ENCODE measurements at places on chromosomes 6 and 20. TPM values are rescaled to one million over a fixed set of nuclear protein-coding genes. Genes with fewer than 3 reads are reported as not detected.
A peak's percentile ranks its signal among the peaks of the same experiment; 100 is the strongest.

Gene TUBB2A
- polyA plus RNA-seq = 41.8 TPM

DNA sequence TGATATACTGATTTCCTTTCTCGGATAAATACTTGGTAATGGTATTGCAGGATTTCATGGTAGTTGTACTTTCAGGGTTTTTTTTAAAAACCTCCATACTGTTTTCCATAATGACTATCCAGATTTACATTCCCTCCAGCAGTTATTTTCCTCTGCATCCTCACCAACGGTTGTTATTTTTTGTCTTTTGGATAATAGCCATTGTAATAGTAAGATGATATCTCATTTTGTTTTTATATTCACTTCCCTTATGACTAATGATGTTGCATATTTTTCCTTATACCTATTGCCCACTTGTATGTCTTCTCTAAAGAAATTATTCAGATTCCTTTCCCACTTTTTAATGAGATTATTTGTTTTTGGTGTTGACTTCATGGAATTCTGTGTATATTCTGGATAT is 231.0 kb downstream of the MEI4 start:
- DNase-seq = no peak

DNA sequence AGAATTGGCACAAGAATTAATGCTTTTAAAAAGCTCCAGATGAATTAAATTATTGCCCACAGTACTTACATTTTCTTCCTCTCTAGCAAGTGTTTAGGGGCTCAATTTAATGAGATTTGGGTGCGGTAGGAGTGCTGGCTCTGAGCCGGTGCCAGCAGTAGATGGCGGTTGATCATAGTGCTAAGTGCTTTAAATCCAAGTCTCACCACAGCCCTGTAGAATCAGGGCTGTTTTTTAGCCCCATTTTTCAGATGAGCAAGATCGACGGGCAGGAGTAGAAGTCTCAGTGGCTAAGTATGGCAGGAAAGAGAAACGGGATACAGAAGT is 136.9 kb upstream of the SALL4 start:
- DNase-seq = no peak

- DNase-seq = no peak
These were observed 95.5 kb upstream of the AGPAT4 start for GRCh38 chr6:161369339-161369738.

- no peak for DNase-seq
These were observed 92.5 kb downstream of the SESN1 start for GRCh38 chr6:109002051-109002697.

DNA sequence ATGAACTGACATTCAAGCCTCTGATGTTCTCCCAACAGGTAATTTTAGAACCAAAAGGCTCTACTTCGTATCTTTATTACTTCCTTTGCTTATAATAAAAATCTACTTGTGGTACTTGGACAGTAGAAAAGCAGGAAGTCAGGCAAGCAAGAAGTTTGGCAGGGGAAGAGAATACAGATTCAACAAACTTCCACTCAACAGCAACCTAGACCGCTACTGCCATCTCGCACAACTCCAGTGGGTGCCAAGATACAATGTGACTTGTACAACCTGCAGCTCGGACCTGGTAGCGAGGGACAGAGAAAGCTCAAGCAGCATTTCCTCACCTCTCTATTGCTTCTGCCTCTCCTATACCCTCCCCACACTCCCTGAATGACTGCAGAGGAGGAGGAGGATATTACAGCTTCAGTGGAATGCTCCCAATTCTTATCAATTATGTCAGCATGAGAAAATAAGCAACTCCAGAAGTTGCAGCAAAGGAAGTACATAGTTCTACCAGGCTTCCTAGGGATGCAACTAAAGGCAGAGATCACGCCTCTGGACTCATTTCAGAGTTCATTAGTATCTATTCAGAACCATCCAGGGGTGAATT is 76.5 kb downstream of the MBOAT1 start:
- no peak for DNase-seq

DNA sequence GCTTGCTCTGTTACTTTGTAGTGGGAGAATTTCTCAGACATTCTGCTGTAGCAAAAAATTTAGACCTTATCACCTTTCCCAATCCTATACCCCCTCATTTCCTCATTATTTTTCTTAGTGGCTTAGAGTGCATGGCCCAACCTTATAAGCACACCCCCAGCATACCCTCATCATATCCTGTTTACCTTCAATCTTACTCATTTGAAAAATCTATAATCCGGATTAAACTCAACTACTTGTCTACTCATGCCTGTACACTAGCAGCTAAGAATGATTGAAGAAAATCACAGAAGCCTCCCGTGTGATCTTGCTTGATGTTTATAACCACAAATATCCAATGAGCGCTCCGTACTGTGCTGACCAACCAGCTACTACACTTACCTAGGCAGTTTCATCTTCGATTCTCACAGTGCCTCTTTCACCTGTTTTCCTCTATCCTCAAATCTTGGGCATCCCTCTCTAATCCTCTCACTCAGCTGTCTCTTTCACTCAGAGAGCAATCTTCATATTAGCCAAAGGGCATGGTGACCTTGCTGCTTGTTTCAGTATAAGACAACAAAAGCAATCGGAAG is 36.6 kb downstream of the AIG1 start:
- DNase-seq = no peak

DNA sequence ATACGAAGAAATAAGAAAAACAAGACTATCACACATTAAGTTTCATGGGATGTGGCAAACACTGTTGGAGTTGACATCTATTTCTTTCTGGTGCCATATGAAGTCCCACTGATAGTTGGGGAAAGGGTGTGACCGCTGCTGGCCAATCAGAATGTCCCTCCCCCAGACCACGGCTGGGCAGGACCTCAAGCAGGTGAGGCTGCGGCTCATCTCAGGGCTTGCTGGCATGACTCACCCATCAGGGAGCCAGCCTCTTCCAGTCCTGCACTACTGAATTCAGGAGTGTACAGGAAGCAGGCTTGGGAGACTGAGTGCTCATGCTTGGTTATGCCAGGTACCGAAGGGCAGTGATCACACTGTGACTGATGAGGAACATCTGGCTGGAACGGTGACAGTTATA is 18.9 kb downstream of the PREP start:
- DNase-seq = no peak

DNA sequence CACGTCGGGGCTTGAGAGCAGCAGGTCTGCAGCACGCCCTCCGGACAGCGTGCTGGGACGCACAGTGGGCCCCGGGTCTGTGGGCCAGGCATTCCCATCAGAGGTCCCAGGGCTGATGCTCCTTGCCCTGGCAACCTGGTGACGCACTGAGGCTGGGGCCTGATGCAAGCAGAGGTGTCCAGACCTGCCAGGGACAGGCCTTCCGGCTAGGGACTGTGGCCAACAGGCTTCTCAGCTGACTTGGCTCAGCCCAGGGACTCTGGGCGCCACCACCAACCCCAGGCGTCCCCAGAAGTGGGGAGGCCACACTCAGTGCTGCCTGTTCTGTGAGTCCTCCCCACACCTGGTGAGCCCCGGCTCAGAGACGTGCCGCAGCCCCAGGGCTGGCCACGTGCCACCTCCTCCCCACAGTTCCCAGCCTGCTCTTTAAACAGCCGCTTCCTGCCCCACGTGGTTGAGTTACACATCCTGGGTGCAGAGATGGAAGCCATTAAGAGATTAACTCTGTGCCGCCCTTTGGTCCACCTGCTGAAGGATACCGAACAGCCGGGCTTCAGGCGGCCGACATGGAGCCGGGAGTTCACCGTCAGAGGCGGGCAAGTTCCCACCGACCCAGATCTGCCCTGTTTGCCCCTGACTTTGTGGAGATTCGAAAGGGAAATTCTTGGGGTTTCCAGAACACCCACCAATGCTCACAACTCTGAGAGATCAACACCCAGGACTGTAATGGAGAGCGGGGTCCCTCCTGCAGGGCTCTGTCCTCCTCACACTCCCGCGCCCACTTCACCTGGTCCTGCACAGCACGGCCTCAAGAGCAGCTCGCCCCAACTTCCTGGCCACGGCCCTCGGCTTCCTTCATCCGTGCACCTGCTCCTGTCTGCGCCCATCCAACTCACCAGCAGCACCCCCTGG is 37.6 kb upstream of the ZBP1 start:
- DNase-seq = no peak

DNA sequence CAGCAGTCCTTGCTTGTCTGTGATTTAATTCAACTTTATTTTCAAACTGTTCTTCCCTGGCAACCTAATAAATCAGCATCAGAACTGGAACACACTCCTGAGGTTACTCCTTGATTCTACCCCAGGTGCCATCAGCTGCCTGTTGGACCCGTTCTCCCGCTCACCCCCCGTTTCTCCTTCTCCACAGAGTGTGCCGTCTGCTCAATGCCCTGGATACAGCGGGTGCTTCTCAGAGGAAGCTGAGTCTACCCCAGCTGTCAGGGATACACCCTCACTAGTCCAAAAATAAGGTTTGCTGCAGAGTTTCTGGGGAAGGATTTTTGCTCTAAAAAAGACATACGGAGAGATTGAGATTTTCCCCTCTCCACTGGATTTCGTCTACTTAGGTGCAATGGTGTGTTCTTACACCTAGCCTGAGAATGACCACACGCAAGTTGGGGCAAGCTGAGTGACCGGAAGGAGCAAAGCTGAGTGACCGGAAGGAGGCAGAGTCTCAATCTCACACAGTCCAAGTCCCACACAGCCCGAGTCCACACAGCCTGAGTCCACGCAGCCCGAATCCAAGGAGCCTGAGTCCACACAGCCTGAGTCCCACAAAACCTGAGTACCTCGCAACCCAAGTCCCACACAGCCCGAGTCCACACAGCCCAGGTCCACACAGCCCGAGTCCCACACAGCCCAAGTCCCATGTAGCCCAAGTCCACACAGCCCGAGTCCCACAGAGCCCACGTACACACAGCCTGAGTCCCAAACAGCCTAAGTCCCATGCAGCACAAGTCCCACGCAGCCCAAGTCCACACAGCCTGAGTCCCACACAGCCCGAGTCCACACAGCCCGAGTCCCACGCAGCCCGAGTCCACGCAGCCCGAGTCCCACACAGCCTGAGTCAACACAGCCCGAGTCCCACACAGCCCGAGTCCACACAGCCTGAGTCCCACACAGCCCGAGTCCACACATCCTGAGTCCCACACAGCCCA is 58.6 kb upstream of the DACT2 start:
- DNase-seq = no peak

- DNase-seq = peak; percentile 78
These were observed 26.5 kb downstream of the MTHFD1L start for GRCh38 chr6:150891888-150892485.

DNA sequence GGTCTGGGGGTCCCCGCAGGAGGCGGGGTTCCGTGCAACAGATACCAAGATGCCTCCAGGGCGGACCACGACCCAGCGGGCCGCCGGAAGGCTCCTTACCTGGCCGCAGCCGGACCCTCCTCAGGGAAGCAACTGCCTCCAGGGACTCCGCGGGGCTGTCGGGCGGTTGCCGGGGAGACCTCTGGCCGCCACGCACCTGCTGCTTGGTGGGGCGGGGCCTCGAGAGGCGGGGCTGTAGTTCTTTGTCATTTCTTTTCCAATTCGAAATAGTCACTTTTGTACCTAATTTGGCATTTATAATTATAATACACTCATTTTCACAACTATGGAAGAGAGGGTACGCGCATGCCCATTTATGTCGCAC is 647 bp downstream of the AK9 start:
- DNase-seq = no peak

Data from renal cortex interstitium (tissue), 15 donors.